ENCODE measurements at places on chromosomes 12 and 14.

DNA sequence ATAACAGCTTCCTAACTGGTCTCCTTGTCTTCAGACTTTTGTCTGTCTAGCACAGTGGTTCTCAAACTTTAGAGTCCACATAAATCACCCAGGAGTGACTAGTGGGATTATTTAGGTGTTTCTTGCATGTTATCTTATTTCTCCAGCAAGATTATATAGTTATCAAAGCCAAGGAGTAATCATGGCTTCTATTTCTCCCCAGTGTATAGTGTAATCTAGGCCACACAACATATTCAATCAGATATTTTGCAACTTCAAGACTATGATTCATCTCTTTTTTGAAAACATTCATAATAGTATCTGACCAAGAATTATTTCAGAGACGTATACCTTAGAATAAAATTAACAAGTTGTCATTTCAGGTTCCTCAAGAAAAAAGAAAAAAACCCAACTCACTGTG is 131.9 kb downstream of the CEP83 start:
- no peak for DNase-seq

DNA sequence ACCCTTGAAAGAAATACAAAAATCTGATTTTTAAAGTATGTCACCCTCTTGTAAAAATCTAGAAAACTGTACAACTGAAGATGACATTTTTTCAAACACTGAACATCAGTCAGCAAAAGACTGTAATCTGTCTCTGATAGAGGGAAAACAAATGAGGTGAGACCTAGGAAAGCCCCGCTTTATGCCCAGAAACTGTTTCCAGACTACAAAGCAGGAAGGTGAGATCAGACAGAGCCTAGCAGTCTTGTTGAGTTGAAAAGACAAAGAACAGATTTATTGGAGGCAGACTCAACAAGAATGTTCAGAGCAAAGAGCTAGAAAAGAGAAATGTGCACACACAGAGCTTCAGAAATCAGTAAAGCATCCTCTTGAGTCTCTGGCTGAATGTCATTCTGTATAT is 873.6 kb downstream of the LRFN5 start:
- no peak for DNase-seq

DNA sequence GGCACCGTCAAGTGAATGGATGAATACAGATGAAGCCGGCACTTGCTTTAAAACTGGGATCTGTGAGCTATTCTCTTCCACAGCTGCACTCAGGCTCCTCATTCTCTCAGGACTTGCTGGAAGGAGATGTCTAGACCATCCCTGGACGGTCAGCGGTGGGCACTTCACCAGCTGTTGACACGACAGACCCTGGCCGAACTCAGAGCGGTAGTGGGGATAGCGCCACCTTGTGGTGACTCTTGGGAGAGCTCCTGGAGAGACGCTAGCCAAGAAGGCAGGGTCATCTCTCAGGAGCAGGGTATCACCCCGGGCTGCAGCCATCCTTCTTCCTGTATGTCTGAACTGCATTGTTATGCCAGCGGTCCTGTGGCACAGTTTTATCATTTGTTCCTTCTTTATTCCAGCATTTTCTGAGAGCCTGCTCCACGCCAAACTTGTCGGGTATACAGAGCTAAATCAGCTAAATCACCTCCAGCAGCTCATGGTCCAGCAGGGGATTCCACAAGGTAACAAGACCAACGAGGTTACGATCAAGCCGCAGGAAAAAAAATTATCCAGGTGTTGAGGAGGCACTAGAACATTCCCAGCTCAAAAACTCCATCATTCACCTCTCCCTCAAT is 10.0 kb downstream of the WNT1 start:
- peak; percentile 72 for DNase-seq

DNA sequence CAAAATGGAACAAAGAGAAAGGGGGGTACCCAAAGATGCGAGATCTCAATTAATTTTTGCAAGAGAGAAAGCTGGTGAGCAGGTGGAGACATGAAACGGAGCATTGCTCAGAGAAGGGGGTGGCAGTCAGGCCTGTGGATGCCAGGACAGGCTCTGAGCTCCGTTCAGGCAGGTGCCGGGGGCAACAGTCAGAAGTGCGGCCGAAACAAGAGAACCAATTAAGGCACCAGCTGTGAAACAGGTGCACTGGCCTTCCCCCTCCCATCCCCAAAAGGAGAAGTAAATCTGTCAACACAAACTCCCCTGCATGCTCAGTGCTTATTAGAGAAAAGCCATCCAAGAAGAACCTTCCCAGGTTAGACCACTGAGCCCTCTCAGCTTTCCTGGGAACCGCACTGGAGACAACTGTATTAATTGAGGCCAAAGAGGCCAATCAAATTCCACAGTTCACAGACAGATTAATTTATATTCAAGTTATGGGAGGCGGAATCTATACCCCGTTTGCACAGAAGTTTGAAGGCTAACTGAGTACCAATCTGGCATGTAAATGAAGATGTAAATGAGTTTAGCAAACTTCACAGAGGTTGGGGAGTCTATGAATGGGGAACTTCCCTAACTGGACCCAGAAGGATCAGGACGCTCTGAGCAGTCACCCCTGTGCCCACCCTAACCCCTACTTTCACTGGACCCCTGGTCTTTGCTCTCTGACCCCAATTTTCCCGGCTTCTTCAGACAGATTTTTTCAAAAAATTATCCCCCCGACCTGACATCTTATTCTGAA is 20.9 kb downstream of the OAS2 start:
- DNase-seq, result no peak

- no peak for DNase-seq
These were observed 155.1 kb upstream of the BTG1 start for GRCh38 chr12:92300777-92301176.

DNA sequence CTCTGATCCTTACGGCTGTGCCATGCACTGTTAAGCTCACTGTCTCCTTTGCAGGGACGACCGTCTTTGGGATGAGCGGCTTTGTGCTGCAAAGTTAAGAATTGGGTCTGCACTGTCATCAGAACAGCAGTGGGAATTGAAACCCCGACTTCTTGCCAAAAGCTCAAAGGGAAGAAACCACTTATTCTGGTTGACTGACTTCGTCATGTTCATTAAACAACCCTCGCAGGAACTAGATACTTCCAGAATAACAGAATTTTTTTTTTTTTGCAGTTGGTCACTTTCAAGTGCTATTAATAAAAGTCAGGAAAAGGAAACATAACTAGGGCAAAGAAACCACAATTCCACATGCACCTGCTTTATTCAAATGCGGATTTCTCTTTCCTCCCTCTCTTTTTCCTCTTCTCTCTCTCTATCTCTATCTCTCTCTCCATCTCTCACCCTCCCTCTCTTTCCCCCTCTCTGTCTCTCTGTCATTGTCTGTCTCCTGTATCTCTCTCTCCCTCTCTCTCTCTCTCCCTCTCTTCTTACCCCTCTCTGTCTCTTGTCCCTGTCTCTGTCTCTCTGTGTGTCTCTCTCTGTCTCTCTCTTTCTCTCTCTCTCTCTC is 12.3 kb upstream of the GLT1D1 start:
- DNase-seq, result no peak

GRCh38 chr12:10084733-10085132 is 14.1 kb downstream of the CLEC1A start:
- DNase-seq, result no peak

GRCh38 chr12:92039046-92039445 is 106.6 kb downstream of the BTG1 start:
- no peak for DNase-seq

DNA sequence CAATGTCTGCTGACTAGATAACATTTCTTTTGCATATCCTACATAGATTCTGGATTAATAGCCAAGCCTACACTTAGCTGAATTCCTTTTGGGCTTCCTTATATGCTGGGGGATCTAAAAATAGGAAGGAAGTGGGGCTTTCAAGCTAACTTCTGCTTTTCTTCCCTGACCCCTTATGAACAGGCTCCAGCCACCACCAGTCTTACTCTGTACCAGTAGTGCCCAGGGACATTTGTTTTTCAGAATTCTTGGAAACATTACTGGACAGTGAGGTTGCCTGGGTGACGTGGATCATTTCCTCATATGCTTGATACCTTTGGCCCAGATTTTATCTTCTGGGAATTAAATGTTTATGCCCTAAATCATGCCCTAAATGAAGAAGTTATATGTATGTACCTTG is 55.9 kb upstream of the SRRM4 start:
- DNase-seq, result no peak

- no peak for DNase-seq
These were observed 18.2 kb upstream of the RD3L start for GRCh38 chr14:103960457-103961055.

DNA sequence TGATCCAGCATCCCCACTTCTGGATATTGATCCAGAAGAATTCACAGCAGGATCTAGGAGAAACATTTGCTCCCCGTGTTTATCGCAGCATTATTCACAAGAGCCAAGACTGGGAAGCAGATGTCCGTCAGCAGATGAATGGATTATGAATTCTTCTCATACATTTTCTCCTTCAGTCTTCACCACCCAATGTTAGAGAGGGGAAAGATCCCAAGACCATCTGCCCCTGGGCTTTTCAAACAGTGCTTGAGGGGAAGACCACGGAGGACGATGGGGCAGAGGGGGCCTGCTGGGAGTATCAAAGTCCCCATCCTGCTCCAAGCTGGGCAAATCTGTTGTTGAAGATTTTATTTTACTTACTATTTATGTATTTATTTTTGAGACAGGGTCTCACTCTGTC is 41.1 kb downstream of the SERPINA3 start:
- no peak for DNase-seq

- DNase-seq, result no peak
These were observed 247.9 kb upstream of the BTG1 start for GRCh38 chr12:92393504-92393903.

DNA sequence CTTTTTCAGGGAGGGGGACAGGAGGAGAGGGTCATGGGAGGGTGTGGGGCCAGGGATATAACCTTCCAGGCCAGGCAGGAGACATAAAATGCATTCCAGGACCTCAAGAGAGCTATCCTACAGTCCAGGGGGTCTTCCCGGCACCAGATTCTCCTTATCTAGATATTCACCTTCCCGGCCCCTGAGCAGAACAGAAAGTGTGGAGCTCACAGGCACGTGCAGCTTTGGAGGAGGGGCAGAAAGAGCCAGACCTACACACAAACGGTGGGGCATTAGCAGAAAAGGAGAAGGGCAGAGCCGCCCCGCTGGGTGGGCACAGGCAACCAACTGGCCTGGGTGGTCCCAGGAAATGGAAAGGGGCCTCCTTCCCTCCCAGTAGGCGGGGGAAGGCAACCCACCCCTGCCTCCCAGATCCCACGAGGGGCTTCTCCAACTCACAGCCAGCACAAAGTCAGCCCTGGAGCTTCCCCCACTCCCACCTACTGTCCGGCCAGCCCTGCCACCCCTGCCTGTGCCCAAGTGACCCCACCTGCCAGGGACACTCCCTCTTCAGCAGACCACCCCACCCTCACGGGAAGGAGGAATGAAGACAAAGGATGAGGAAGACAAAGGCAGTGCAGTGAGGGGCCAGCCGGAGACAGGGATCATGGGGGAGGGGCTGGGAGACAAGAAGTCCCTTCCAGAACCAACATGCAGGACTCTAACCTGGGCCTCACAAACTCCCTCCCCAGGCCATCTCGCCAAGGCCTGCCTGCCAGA is 33.3 kb downstream of the CCDC85C start:
- no peak for DNase-seq

GRCh38 chr12:8779281-8779680 is 43.1 kb upstream of the A2ML1 start:
- no peak for DNase-seq

DNA sequence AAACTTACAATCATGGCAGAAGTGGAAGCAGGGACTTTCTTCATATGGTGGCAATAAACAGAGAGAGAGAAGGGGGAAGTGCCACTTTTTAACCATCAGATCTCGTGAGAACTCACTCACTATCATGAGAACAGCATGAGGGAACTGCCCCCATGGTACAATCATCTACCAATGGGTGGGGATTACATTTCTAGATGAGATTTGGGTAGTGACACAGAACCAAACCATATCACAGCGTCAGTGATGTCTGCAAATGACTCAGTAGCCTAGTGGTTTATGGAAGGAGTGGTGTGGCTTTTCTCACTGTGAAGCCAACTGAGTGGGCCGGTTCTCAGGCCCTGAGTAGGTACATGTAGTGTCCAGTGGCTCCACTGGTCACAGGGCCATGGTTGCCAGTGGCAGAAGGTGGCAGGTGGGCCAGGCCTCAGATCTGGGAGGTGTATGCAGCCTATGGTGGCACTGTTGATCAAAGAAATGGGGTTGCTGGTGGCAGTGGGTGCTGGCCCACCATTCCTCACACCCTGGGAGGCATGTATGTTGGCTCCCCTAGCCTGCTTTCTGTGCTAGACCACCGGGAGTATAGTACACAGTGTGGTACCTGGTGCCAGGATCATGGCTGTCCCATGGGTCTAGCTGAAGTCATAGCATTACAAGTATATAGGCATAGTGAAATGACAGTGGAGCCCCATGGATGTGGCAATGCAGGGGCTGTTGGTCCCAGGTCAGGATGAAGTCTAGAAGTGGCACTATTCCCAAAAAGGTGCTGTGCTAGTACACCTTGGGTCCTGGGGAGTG is 191.9 kb downstream of the NUBPL start:
- DNase-seq, result peak; percentile 41

DNA sequence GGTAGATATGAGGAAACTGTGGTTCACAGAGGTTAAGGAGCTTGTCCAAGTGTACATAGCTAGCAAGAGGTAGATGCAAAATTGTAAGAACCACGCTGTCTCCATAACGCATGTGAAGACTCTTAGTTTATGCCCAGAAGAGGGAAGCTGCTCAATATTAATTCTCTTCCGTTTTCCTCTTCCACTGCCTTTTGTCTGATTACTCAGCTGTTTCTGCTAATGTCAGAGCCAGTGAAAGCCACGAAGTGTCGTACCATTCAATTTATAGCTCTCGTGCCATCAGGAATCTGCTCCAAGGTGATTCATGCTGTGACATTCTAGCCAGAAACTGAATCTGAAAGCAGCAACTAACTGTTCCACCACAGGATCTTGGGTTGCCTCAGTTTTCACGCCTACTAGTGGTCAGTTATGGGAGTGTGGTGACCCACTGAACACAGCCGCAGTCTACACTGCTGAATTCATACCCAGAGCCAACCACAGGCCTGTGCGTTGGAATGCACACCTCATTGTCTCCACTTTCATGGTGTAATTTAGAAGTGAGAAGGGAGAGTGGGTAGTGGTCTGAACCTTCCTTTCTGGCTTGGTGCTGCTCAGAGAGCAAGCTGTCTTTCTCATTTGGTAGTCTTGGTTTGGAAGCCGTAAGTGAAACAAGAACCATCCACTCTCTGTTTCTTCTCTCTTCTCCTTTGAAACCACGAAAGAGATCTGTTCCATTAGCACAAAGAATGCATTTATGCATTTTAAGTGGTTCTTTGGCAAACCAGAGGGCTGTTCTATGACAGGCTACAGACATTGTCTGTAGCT is 74.2 kb upstream of the NAP1L1 start:
- DNase-seq, result peak; percentile 92

DNA sequence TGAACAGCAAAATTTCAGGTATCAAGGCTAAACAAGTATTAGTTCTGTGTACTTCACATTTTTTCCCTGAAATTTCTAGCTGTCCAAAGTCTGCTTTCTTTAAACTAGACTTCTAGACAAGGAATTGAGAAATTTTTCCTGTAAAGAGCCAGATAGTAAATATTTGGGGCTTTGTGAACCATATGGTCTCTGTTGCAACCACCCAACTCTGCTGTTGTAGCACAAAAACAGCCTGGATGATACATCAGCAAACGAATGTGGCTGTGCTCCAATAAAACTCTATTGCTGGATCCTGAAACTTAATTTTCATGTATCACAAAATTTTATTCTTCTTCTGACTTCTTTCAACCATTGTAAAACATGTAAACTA is 96.0 kb upstream of the SLC38A4 start:
- DNase-seq, result no peak

Measured in activated CD4-positive, alpha-beta T cell treated with anti-CD3 and anti-CD28 coated beads, Interleukin-2, amount 50 U/mL, for 16 hours (primary cell).